ENCODE measurements at places on chromosomes 3 and 15.

DNA sequence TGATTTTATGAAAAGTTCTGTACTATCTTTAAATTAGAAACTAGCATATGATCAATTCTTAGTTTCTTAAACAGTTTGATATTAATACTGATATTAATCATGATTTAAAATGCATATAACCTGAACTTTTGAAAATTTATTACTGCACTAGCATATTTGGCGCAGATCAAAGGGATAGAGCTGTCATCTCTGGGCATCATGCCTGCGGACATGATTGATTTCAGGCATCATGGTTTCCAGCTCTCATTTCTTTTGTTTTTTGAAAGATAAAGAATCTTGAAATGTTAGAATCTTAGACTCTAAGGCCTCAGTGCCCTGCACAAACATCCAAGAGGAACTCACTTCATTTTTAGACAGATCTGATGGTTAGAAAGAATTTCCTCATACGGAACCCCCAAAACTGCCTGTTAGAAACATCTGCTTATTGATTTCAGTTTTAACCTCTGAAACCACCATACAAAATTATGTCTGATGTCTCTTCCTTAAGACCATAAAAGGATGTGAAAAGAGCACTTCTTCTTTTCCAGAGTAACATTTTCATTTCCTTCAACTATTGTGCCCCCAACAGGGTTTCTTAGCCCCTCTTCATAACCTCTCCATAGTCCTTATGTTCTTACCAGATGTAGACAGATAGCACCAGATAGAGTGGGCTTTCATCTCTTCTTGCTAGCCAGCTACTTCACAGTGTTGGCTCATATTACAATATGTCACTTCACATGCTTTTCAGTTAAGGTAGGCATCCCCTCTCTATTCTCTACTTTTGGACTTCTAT lies 110.8 kb downstream of the BBX start:
- DNase-seq, result no peak

- DNase-seq, result no peak
Observed at GRCh38 chr3:88263417-88264100, 113.8 kb downstream of the C3orf38 start.

GRCh38 chr15:70602834-70603560 lies 160.4 kb downstream of the UACA start:
- DNase-seq, result no peak

GRCh38 chr3:45167011-45167911 lies 21.1 kb upstream of the CDCP1 start:
- DNase-seq, result peak; percentile 26

- no peak for DNase-seq
Observed at GRCh38 chr3:184685646-184686045, 26.2 kb downstream of the MAGEF1 start.

DNA sequence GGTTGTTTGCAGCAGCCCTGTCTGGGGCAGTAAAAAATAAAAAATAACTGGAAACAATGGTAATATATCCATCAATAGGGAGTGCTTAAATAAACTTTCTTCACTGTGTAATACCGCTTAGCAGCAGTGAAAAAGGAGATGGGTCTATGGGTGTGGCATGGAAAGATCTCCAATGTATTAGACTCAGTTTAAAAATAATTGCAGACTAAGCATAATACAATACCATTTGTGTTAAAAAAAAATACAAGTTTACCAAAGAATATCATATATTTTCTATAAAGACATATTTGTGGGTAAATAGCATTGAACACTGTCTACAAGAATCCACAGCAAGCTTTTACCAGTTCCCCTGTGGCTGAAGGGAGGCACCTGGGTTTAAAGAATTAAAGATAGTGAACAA lies 1.0 kb upstream of the ARHGEF3 start:
- DNase-seq, result no peak

DNA sequence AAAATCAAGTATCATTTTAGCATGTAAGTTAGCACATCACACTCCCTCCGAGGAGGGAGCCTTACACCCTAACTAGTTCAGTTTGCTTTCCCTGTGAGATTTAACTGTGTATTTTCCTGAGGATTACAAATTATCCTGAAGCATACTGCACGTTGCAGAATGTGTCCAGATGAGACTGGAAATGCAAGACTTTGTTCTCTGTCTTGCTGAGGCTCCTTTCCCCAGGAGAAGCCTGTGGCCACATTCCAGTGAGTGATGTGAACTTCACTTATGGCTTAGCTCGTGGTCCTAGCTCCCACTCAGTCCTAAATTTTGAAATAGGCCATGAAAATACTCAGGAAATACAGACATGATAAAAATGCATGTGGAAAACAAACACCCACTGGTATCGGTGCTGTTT lies 23.7 kb downstream of the PDZRN3 start:
- no peak for DNase-seq

- DNase-seq, result no peak
Observed at GRCh38 chr15:34700891-34701427, 53.8 kb downstream of the GJD2 start.
